Stimulated activated CD8-positive, alpha-beta memory T cell treated with anti-CD3 and anti-CD28 coated beads, Interleukin-4, amount 100 ng/mL, for 4 hours (primary cell): ENCODE measurements at places on chromosomes 11 and 22.

GRCh38 chr11:116271479-116271878 lies 501.3 kb downstream of the BUD13 start:
- no peak for DNase-seq

GRCh38 chr11:122229078-122229477 lies 113.1 kb upstream of the BLID start:
- DNase-seq: no peak

- no peak for DNase-seq
Observed at GRCh38 chr11:67054346-67054835, 2.3 kb upstream of the RHOD start.

GRCh38 chr22:18126606-18127005 lies 16.0 kb downstream of the TUBA8 start:
- no peak for DNase-seq

DNA sequence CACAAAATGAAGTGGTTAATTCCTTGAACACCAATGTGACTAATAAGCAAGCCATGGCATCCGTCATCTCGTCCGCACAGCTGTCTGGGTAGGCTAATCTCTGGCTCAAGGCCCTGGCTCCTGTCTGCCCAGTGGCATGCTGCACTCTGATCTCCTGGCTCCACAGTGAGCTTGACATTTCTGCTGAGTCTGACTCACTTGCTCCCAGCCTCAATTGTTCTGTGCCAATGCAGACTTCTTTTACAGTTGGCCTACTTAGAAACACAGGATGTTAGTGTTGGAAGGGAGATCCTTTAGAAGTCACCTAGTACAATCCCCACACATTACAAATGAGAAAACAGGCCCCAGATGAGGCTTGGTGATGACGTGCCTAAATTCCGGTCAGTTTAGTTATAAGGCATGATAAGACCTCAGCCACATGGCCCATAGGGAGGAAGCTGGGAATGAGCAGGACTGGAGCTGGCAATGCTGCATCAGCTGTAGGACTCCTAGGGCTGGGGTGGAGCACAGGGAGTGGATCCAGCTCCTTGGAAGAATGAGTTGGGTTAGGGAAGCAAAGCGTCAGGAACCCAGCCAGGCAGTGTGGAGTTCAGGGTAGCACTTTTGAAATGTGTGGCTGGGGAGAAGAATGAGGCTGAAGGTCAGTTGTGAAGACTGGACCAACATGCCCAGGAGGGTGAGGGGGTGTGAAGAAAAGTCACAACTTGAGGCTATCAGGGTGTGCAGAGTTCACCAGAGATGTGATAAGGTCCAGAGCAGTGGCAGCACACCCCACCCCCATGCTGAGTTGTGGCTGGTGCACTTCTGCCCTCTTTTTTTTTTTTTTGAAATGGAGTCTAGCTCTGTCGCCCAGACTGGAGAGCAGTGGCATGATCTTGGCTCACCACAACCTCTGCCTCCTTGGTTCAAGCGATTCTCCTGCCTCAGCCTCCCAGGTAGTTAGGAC lies 70.2 kb upstream of the EED start:
- no peak for DNase-seq

GRCh38 chr11:128961645-128962044 lies 19.0 kb upstream of the TP53AIP1 start:
- DNase-seq: no peak

GRCh38 chr11:2137202-2138067 lies 1.8 kb downstream of the IGF2 start:
- DNase-seq: no peak

DNA sequence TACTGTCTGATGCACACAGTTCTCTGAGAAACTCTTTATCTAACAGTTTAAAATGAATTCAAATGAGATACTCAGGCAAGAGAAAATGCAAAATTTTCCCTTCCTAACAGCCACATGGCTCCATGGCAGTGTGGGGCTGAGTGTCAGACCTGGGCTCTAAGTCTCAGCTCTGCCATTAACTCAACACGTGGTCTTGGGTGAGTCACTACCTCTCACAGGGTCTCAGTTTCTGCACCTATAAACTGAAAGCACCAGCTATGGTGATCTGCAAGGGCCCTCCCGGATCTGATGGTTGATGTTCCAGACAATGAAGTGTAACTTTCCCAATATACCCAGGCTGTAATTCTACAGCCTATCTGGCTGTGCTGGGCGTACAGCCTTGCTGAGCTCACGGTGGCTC lies 70.5 kb downstream of the KCNC1 start:
- DNase-seq: no peak

GRCh38 chr22:42430528-42431125 lies 1.6 kb downstream of the NFAM1 start:
- no peak for DNase-seq
